ENCODE measurements at places on chromosomes 2 and 18.

- peak; percentile 64 for DNase-seq
Observed at GRCh38 chr18:22168360-22168921, 948 bp upstream of the GATA6 start.

DNA sequence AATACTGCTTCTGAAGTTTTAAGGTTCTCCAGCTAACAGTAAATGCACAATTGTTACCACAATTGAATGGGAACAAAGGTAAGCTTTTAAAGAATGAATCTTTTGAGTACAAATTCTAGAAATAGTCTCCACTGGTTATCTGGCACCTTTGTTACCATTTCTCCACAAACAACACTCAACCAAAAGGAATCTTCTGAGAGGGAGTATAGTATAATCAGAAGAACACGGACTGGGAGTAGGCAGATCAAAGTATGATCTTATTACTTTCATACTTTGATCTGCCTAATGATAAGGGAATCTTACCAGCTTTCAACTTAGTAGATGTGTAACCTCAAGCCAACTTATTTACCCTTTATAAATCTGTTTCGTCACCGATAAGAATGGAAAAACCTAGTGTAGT is 1.4 kb downstream of the CEP76 start:
- DNase-seq = peak; percentile 70

GRCh38 chr18:21085579-21086166 is 25.9 kb downstream of the ROCK1 start:
- DNase-seq = no peak

- peak; percentile 65 for DNase-seq
Observed at GRCh38 chr2:219308142-219309101, 779 bp downstream of the PTPRN start.

- DNase-seq = no peak
Observed at GRCh38 chr2:197358931-197359330, 48.4 kb upstream of the ANKRD44 start.

DNA sequence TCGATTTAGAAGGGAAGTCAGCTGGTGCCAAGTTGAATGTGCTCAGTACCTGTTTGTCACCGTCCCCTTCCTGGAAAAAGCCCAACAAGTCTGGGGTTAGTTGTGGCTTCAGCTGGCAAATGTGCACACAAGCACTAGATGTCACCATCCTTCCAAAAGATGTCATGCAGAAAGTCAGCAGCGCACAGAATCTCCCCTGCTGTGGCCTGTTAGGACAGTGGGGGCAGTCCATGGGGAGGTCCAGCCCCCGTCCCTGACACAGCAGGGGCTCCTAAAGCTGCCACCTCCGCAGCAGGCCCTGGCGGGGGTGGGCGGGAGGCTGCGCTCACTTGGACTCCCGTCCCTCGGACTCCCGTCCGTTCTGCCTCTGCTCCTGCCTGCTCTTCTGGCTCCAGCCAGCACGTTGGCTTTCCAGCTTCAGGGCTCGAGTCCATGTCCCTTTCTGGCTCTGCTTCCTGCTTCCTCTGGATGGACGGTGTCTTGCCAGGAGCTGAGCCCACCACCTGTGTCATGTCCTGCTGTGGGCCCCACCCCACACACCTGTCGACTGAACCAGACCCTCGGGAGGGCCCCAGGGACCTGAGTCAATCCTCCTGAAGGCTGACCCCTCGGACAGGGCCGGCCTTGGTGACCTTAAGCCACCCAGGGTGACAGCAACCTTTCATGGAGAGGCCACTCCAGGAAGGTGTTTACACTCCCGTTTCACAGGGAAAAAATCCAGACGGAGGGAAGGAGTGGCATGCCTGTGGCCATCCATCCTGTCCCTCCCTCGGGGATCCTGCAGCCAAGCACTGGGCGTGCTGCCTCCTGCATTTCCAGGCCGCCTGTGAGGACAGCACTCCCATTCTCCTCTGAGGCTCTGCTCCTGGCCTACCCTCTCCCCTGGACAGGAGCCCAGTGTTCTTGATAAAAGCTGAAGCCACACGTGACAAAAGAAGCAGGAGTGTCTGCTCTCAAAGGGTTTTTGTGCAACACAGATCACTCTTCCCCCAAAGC is 8.5 kb downstream of the RAB17 start:
- peak; percentile 11 for DNase-seq

DNA sequence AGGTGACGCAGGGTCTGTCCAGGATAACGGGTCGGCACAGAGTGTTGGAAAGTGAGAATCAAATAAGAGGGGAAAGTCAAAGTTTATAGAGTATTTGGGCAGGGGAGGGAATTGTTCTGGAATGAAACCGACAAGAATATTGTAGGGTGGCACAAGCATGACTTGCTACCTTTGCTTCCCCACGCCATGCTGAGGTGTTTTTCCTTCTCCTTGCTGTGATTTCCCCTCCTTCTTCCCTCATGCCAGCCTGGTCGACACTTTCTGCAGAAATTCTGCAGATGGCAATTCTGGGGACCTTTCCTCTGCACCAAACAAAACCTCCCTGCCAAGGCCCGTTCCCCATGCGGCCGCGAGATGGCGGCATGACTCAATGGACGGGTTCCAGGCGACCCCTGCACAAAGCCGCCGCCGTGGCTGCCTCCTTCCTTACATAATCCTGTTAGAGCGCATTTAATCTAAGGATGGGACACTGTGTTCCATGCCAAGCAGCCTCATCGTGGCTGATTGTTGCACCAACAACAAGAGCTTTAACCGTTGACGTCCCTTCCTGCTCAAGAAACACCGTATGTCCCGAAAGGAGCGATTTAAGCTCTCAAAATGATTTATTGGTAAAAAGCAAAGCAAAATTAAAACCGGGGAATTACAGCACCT is at the start of gene MRO:
Gene MRO, minus strand, starts transcription at position 289 of the 651 bp plus-strand sequence. CDS start 10,616 bp downstream, outside the sequence.
- peak; percentile 49 for DNase-seq

GRCh38 chr18:49988101-49988500 is 174.8 kb upstream of the ACAA2 start:
- DNase-seq = no peak

- no peak for DNase-seq
Observed at GRCh38 chr18:66971960-66972359, 368.1 kb upstream of the CDH19 start.

Measured in SW480 (cell line).